SHP77 treated with DMSO at 0.1 percent for 48 hours (cell line): ENCODE measurements at places on chromosomes 2 and 18.
A peak's percentile ranks its signal among the peaks of the same experiment; 100 is the strongest.

DNA sequence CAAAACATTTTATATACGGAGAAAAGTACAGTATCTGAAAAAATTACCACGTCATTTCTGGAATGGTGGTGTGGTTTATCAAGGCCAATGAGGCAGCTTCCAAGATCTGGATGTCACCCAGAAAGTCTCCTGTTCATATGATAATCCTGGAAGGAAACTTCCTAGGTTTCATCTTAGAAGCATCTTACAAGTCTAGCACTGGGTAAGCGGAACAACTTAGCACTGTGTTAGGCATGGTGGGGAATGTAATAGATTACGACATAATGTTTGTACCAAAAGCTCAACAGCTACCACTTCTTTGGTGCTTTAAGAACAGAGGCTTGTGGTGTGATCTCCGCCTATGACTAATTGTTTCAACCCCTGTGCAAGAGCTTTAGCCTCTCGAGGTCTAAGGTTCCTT lies 63.1 kb upstream of the LYPD1 start:
- DNase-seq = no peak

- peak; percentile 87 for DNase-seq
Observed at GRCh38 chr2:128834207-128834879, 515.7 kb upstream of the HS6ST1 start.

DNA sequence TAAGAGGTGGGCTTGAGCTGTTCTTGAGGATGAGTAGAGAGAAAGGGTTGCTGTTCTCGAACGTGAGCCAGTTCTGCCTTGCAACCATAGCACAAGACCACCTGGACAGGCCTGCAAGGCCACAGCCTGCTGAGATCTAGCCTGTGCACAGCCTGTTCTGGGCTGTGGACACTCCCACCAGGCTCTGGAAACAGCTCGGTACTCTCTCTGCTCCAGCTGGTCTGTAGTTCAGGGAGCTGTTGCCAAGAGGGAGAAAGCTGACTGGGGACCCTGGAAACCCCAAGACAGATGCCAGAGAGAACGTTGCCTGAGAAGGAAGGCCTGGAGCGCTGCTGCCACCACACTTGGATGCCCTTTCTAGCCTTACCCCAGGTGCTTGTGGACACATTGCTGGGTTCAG lies 69.8 kb downstream of the CTIF start:
- no peak for DNase-seq

- no peak for DNase-seq
Observed at GRCh38 chr18:8871489-8871888, 166.1 kb downstream of the MTCL1 start.

DNA sequence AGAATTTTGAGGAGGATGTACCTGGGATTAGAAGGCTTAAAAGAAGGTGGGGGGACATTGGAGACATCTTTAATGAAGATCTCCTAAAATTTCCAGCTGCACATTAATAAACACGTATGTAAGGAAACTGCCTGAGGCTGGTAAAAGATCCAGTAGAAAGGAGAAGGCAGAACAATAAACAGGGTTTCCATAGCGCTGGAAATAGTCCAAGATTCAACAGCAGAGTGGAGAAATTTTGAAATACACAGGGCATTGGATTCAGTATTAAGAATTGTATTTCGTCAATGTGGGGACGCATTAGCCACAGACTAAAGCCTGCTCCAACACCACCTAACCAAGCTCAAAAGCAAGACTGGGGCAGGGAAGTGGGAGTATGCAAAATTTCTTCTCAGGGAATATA lies 606.9 kb upstream of the NRXN1 start:
- DNase-seq = no peak

DNA sequence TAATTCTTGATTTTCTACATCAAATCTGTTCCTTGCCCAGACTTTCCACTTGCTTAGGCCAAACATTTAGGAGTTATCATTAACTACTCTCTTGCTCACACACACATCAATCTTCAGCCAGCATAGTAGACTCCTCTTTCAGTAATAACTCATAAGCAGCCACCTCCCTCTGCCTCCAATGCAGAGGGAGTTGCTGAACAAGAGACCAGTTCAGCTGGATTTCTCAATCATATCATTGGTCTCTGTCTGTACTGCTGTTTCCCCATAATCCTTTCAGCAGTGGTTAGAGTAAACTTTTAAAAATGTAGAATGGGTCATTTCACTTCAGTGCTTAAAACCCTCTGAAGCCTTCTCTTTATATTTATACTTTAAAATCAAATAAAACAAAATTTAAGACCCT lies 112.9 kb downstream of the SLC39A10 start:
- DNase-seq = no peak

- no peak for DNase-seq
Observed at GRCh38 chr2:68915393-68915792, 37.3 kb downstream of the GKN2 start.

DNA sequence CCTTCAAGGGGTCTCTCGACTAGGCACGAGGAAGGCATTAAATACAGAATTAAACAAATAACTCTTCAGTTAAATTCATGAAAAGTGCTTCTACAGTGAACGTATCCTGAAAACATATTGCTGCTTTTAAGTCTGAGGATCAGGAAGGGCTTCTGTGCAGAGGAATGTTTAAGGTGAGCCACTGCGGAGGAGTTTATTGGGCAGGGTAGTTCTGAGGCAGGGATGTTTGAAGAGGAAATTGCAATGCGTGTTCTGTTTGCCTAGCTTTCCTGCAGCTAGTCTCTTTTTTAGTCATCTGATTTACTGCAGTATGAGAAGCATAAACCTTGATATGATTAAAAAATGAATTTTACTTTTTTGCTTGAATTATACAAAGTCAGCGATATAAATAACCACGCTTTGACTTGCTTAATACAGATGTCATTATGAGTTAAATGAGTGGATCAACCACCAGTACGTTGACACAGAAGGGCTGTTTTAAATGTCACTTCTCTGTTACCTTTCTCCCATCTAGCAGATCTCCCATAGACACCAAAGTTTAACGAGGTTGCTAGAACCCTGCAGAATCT lies 98.7 kb downstream of the CTNNA2 start:
- DNase-seq = no peak

DNA sequence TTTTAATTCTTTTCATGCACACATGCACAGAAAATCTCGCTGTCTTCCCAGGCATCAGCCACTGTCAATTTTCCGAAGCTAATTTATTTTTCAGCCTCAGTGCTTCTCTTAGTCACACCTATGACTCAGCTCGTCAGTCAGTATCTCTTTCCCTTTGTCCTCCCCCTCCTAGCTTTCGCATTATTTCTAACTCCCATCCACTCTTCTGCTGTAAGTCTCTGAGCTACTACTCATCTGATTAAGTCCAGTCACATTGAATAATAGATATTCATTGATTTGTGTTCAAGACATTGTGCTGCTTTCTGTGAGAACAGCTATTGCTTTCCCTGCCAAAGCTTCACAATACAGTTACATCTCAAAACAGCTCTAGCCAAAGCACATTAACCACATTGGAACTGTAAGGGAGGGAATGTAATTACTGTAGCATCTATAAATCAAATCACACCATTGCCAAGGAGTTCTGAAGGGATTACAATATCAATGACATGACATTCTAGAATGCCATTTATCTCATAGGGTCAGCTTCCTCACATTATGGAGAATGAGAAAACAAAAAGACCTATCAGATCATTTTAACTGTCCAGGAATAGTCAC lies 89.4 kb downstream of the SCN3A start:
- DNase-seq = no peak

- no peak for DNase-seq
Observed at GRCh38 chr2:53739032-53739431, 28.6 kb upstream of the CHAC2 start.

DNA sequence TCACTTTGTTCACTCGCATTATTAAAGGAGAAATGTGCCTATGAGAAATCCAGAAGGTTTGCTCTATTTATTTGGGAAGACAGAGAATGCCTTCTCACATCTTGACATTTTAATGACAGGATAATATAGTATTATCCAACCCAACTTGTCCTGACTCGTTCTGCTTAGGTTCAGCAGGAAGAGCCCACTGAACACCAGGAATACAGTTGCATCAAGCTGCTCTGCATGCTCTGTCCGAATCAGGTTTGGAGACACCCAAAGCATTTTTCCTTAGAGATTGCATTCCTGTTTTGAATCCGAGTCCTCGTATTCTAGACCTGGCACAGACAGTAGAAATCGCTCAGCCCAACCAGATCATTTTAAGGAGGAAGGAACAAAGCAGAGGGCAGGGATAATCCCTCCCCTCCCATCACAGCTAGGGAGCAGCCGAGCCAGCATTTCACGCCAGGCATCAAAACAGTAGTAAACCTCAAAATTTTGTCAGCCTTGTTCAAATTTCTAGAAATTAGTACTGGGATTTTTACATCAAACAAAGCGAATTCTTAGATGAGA lies 837.4 kb upstream of the ID2 start:
- DNase-seq = no peak

DNA sequence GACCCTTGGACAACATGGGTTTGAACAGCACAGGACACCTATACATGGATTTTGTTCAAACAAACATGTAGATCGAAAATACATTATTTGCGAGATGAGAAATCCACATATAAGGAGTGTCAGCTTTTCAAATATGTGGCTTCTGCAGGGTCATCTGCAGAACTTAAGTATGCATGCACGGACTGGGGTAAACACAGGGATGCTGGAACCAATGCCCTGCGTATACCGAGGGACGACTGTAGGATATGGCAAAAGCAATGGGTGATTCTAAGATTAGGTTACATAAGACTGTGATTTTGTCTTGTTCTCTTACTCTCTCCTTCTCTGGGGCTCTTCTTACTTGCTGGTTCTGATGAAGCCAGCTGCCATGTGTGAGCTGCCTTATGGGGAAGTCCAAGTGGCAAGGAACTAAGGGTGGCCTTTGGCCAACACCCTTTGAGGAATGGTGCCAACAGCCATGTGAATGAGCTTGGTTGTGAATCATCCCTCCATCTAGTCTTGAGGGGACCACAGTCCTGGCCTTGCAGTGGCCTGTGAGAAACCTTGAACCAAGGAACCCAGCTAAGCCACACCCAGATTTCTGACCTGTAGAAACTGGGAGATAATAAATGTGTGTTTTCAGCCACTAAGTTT lies 66.5 kb downstream of the EVA1A start:
- no peak for DNase-seq

DNA sequence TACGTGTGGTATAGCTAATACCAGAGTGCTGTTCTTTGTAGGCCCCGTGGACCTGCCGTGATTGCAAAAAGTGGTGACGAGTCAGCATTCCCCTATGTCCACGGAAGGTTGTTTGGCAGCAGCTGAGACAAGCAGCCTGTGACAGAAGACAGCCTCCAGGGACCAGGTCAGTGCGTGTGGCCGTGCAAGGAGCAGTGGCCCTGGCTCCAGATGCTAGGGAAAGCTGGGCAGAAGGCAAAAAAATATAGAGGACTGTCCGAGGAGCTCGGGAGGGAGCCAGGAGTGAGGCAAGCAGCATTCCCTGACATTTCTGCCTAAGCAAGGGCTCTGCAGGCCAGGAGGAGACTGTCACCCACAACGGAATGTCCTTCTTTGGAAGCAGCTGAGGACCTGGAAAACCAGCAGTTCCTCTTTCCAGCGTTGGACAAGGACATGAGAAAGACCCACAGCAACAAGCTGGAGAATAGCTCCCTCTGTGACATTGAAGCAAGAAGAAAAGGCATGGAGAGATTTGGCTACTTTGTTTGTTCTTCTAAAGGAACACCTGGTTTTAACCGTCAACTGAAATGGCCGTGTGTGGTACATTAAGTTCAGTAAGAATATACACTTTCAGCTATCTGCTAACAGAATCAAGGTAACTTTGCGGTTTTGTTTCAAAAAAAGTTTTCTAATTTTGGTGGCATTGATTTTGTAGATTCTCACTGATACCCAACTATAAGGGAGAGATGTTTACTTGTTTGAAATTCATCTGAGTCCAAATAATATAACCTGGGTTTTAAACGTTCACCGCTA lies 58.3 kb downstream of the NPAS2 start:
- DNase-seq = no peak

DNA sequence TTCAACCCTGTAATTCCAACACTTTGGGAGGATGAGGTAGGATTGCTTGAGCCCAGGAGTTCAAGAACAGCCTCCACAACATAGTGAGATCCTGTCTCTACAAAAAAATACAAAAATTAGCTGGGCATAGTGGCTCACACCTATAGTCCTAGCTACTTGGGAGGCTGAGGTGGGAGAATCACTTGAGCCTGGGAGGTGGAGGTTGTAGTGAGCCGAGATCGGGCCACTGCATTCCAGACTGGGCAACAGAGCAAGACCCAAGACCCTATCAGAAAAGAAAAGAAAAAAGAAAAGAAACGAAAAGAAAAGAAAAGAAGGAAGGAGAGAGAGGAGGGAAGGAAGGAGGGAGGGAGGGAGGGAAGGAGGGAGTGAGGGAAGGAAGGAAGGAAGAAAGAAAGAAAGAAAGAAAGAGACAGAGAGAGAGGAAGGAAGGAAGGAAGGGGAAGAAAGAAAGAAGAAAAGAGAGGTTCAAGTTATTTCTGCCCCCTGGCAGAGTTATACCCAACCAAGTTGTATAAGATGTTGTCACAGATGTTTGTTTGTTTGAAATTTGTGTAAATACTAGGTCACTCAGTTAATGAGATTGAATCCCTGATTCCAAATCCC lies 3.9 kb upstream of the PKDCC start:
- no peak for DNase-seq

- no peak for DNase-seq
Observed at GRCh38 chr2:136305517-136306192, 187.7 kb upstream of the CXCR4 start.

- DNase-seq = no peak
Observed at GRCh38 chr2:34912084-34912483, 1313.0 kb upstream of the FAM98A start.

DNA sequence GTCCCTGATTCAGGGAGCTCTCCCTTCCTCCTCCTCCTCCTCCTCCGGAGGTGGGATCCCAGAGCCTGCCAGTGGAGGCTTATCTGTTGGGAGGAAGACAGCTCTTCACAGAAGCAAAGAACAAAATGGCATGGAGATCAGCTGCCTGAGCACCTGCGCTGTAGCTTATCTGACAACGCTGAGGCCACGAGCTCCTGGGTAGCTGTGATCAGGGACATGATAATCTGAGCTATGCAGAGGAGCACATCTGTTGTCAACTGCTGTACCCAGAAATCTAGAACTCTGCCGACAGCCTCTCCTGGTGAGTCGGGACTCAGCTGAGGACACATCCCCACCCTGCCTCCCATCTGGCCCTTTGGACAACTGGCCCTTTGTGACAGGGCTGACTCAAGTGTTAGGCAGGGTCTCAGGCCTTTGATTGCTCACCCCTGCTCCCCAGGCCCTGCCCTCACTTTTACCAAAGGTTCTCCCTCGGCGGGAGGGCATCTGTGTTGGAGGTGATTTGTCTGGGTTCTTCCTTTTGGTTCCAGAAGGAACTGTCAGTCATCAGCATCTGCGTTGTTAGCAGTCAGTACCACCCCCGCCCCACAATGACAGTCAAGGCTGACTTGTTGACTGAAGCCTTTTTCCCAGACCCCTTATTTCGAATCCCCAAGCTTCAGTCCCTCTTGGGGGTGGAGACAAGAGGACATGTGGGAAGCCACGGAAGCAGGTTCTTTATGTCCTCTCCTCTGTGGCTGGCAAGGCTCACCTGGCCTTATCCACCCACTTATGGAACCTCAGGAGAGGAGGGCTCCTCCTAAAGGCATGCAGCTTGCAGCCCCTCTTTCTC lies 5.9 kb upstream of the CNNM3 start:
- no peak for DNase-seq
